ENCODE measurements at places on chromosomes 11 and 22.

DNA sequence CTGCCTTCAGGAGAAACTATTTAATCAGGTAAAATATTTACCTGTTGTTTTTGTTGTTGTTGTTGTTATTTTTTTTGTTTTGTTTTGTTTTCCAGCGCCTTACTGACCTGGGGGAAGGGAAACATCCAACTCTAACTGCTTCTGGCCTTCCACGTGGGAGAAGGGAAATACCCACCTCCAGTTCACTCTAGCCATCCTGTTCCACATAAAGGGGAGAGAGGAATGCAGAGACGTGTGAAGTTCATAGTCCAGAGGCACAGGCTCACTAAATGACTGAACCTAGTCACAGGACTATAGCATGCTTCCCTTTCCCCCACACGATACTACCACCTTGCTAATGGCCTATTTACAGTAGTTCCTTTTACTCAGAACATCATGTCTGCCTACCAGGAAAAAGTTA lies 72.4 kb upstream of the VSTM5 start:
- DNase-seq: no peak

DNA sequence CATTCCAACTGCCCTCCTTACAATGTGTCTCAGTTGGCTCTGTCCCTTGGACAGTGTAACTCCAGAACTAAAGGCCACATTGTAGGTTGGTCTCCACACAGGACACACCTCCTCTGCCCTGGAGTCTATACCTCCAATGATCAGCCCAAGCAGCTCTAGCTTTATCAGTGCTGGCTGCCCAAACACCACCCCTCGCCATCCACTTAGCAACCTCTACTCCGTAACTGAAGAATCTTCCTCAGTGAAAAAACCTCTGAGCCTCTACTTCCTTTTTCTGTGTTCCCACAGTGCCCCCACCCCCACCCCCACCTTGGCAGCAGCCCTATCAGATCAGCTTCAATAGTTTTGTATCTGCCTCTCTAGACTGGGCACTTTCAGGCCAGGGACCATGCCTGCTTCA lies 33.4 kb downstream of the SERPINH1 start:
- DNase-seq: no peak

GRCh38 chr11:118790357-118791110 lies 430 bp downstream of the DDX6 start:
- no peak for DNase-seq

DNA sequence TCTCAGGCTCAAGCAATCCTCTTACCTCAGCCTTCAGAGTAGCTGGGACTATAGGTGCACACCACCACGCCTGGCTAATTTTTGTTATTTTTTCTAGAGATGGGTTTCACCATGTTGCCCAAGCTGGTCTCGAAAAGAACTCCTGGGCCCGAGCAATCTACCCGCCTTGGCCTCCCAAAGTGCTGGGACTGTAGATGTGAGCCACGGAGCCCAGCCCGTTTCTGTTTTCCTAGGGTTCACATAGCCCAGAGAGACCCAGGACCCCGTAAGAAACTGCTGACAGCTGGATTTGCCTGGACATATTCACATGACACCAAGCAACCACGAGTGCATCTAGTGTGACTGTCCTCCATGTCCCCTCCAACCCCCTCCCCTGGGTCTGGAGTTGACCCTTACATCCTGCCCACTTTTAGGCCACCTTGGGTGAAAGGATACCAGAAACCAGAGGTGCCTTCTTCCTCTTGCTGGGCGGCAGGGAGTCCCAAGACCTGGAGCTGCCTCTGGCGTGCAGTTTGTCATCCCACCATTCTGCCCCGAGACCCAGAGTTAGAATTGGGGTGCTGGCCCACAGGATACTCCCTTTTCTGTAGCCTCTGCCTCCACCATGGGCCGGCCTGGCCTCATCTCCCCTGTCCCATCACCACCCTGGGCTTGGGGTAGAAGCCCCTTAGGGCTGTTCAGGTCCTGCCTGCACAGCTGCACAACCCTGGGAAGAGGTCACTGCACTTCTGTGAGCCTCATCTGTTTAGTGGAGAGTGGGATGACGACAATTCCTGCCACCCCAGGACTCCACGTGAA lies 3.7 kb upstream of the RIN1 start:
- DNase-seq: no peak

DNA sequence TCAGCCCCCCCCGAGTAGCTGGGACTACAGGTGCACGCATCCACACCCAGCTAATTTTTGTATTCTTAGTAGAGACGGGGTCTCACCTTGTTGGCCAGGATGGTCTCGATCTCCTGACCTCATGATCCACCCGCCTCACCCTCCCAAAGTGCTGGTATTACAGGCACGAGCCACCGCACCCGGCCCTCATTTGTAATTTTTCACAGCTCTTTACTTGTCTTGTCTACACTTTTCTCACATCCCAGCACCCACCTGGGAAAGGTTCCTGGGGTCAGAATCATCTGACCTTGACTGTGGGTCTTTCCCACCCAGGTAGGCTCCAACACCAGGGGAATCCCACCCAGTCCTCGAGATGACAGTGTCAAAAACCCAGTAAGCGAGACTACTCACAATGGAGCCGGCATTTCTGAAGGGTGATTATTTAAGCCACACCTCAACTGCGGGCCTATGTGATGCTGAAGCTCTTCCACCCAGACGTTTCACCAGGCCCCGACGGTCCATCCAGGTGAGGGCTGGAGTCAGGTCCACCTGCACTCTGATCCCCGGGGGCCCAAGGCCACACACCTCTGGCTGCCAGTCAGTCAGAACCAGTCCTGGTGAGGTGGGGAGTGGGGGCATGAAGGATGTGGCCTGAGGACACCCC lies 23.4 kb downstream of the CELSR1 start:
- no peak for DNase-seq

- DNase-seq: no peak
Observed at GRCh38 chr11:117019871-117020270, 78.4 kb downstream of the SIK3 start.

DNA sequence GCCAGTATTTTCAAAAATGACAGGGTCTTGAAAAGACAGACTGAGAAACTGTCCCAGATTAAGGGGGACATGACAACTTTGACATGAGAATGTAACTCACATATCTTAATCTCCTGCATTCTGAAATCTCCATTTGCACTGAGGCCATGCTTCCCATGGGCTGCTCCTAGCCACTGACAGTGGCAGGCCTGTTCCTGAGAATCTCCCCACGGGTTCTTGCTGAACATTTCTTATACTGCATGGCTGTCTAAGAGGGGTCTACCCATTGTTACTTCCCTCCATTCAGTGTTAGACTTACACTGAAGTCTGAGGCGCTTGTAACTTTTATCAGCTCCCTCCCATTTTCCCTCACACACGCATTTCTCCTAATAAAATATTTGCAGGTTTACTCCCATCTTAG lies 1.5 kb downstream of the CEP295 start:
- no peak for DNase-seq

DNA sequence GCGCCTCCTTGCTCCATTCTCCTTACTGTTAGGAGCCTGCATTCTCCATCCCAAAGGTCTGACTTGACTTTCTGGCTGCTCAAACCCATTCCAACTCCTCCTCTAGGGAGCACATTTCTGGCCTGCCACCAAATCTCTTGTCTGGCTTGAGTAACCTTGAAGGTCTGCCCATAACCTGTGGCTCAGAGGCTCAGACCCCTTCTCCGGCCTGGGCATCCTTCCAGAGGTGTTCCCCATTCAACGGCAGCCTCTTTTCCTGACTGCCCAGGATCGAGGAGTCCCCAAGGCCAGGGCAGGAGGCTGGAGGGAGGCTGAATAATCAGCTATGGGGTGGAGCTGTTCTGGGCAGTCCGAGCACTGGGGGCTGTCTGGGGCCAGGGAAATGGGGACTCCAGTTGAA lies 2.2 kb downstream of the RAD9A start:
- DNase-seq: no peak

GRCh38 chr22:28328756-28329155 lies 350.9 kb downstream of the TTC28 start:
- DNase-seq: no peak
